Activated CD4-positive, CD25-positive, alpha-beta regulatory T cell (primary cell): ENCODE measurements at places on chromosomes 4 and X.

GRCh38 chrX:10847333-10847732 is 226.9 kb upstream of the MID1 start:
- no peak for DNase-seq

- no peak for DNase-seq
Observed at GRCh38 chr4:79620617-79621016, 212.6 kb upstream of the GK2 start.

- no peak for DNase-seq
Observed at GRCh38 chrX:66914080-66914479, 275.2 kb upstream of the EDA2R start.

DNA sequence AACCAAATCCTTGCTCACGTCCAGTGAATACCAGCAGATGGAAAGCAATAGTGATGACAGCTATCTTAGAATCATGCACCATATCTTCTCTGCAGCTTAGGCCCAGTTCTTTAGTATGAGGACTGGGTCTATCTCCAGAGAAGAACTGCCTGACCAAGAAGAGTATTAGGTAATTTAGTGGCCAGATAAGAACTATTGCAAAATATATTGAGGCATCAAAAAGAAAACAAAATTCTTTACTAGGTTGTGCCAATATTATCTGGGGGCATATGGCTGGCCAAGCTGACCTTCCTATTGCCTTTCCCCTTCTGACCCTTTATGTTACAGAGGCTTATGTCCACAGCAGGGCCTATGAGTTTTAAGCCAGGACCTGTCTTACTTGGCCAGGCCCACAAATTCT is 91.2 kb downstream of the RLIM start:
- DNase-seq, result no peak

- no peak for DNase-seq
Observed at GRCh38 chr4:146638786-146639505, at the start of gene POU4F2. POU4F2 (plus strand) TSS chr4:146638893; CDS start chr4:146639141, 248 bp downstream.

DNA sequence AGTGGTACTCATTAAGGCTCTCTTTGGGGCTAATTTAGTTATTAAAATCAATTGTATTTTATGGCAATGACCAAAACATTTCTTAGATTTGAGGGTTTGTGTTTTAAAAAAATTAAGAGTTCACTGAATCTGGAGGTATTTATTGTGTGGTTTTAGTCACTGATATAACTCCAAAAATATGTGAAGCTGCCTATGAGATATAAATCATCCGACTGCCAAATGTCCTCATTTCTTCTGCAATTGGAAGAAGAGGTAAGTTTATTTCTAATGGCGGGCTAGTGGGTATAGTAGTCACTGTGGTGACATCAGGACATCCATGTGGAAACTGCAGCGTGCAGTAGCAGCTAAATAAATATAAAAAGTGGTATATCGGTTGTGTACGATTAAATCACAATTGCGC is 205.5 kb downstream of the MID1 start:
- no peak for DNase-seq

GRCh38 chrX:51614353-51615012 is 4.2 kb downstream of the CENPVL3 start:
- no peak for DNase-seq

GRCh38 chr4:98260047-98260578 is 1.1 kb upstream of the RAP1GDS1 start:
- DNase-seq, result peak; percentile 24

- no peak for DNase-seq
Observed at GRCh38 chrX:69969460-69969859, 80.3 kb downstream of the AWAT2 start.

- DNase-seq, result no peak
Observed at GRCh38 chrX:149858592-149858991, 22.4 kb upstream of the MAGEA8 start.

GRCh38 chr4:38111717-38112116 is 151.5 kb downstream of the PTTG2 start:
- no peak for DNase-seq

- DNase-seq, result no peak
Observed at GRCh38 chr4:79385641-79386040, 22.4 kb downstream of the GK2 start.

DNA sequence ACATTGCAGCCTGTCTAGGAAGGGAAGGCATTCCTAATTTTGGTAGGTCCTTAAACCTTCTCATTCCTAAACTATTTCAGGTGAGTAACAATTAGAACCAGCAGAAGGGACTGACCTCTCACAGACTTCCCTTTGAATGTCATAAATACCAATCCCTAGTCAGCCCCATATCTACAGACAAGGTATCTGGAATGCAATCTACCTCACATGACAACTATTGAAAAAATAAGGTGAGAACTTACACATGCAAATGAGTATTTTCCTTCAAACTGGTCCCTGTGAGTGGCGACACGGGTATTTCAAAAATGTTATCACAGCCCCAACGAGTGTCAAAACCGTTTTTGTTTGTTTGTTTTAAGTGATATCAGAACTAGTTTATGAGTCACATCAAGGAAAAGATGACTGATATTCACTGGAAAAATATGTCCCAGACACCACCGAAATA is 102.4 kb upstream of the VCX2 start:
- no peak for DNase-seq

DNA sequence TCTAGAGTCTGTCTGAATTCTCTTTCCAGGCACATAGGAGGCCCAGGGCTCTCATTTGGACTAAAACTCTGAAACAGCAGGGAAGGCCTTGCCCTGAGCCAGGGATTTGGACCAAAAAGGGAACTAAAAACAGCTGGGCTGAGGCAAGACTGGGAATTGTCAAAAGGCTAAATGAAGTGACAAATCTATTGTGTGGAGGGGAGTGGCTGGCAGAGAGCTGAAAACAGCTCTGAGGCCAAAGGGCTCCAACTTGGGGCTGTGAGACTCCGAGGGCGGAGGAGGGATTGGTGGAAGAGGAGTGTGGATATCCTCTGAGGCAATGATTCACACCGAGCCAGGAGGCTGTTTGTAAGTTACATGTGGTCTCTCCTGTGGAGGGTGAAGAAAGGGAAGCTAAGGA is 63.2 kb downstream of the PHEX start:
- DNase-seq, result no peak

DNA sequence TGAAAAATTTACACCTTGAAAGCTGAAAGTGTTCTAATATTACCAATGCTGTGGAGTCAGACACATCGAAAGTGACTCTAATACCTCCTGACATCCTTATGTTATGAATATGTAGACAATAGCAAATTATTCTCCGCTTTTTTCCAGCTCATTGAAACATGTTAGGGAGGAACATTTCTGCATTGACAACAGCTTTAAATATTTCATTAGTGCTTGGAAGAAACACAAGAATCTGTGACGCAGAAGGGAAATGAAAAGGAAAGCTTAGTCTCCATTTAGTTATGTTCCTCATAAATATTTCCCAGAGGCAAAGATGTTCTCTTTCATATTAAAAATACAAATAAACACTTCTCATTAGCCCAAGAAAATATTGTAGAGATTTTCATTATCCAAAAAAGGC is 55.8 kb upstream of the CD99 start:
- no peak for DNase-seq

- no peak for DNase-seq
Observed at GRCh38 chr4:173214231-173214630, 45.6 kb downstream of the GALNT7 start.

GRCh38 chr4:180009316-180009715 is 2233.9 kb upstream of the TENM3 start:
- no peak for DNase-seq
